ENCODE measurements at places on chromosomes 1 and 21.

GRCh38 chr1:201482755-201483154 lies 13.8 kb upstream of the PHLDA3 start:
- no peak for DNase-seq

DNA sequence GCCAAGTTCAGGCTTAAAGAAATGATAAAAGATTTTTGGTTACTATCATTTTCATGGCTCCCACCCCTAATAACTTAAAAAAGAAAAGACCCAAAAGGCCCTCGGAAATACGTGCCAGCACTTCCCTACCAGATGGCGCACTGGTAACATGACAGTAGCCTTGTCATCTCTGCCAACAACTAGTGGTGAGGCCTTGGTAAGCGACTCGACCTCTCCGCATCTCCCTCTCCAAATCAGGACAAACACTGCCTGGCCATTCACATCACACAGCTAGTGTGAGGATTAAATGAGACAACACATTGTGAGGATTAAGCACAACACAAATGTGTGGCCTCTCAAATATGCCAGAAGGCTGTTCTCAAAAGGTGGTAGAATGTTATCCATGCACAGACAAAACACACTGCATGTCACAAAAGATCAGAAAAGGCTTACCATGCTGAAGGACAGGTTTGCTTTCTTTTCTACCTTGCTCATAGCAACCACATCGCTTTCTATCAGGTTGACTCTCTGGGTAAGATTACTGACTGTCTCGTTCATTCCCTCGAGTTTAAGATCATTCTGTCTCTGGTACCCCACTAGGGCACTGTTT lies 16.4 kb downstream of the TEX38 start:
- DNase-seq: no peak

GRCh38 chr1:156912861-156913808 lies 7.3 kb upstream of the LRRC71 start:
- DNase-seq: no peak

- no peak for DNase-seq
Measured at GRCh38 chr1:116254776-116255175, 118.3 kb upstream of the ATP1A1 start.

DNA sequence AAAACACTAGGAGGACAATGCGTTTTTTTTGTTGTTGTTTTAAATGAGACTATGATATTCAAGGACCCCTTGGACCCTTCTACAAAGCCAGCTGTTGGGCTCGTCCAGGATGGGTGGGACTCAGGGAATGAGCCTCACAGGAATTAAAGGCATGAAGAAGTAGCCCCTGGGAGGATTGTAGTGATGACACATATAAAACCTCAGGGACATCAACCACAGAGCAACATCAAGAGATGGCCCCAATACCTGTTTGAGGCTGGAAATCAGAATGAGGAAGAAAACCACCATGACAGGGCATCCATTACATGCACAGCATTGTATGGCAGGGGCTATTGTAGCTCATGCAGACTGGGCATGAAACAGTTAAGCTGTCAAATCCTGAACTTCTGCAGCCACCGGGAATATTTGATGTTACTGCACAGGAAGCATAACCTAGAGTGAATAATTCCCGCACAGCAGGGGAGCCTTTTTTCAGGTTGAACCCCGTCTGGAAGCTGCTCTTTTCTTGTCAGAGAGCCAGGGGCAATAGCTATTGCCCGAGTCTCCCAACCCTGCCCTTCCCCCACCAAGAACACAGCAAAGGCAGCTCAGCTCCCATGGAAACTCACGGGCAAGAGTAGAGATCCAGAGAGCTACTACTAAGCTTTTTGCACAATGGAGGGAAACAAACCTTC lies 140.2 kb upstream of the FGGY start:
- DNase-seq: no peak

GRCh38 chr1:54545916-54546635 lies 2.0 kb upstream of the ACOT11 start:
- DNase-seq: no peak

- DNase-seq: no peak
Measured at GRCh38 chr1:183461350-183461749, 10.9 kb upstream of the SMG7 start.

GRCh38 chr1:76585980-76586674 lies 281.2 kb upstream of the ST6GALNAC5 start:
- DNase-seq: no peak

- peak; percentile 46 for DNase-seq
Measured at GRCh38 chr21:39660191-39660980, 47.6 kb downstream of the B3GALT5 start.

GRCh38 chr1:2875707-2876561 lies 74.4 kb upstream of the TTC34 start:
- DNase-seq: no peak

DNA sequence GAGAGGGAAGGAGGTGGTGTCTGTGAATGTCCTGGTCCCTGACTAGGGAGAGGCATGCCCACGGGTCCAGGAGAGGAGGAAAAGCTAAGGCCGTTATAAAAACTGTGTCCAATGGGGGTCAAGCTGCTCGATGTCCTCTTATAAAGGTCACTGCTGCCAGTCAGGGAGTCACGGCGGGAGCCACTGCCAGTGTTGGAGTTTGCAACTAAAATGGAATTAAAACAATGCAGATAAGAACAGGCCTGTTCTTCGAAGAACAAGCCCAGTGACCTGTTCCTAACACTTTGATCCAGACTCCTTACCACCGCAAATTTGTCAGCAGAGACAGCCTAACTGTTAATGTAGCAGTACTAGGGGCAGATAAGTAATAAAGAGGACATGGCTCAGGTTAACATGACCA lies 56.1 kb upstream of the SDC3 start:
- no peak for DNase-seq

DNA sequence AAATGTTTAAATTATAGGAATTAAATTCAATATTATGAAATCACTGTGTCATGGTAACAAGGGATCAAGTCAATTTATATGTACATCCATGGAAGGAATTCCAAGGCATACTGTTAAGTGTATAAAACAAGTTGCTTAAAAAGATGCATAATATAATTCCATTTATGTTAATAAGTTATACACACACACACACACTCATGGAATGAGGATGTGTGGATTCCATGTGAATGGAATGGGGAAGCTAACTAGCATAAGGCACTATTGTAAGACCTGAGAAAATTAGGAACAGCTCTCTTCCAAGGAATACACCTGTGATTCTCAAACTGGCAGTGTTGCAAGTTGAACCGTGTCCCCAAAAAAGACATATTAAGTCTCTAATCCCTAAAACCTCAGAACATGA lies 17.6 kb upstream of the TRAF3IP3 start:
- DNase-seq: no peak

DNA sequence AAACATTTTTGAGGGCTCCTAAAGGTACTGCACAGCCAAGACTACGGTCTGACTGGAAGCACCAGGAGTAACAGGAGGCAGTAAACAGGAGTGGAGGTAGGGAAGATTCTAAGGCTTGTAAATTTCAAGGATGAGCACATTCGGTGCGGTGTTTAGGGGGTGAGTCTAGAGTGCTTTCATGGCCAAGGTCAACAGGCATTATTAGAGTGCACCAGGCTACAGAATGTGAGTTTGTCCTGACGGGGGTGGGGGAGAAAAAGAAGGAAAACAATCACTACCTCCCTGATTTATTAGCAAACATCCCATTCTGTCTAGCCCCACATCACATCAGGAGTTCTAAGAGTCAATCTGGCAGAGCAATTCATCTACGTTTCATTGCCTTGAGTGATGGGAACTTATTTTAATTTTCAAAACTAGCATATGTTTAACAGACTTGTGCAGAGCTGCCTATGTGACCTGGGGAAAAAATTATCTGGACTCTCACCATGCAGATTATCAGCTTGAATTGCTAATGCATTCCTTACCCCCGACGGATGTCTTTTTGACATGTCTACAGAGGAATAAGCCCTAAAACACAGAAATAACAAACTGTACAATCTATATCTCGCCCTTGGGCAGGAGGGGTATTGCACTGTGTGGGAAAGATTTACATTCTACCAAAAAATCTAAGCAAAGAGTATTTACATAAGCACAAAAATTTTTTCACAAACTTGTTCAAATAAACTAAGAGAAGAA lies 45.0 kb downstream of the APP start:
- no peak for DNase-seq

- DNase-seq: no peak
Measured at GRCh38 chr1:10516925-10517676, 42.4 kb downstream of the PEX14 start.

DNA sequence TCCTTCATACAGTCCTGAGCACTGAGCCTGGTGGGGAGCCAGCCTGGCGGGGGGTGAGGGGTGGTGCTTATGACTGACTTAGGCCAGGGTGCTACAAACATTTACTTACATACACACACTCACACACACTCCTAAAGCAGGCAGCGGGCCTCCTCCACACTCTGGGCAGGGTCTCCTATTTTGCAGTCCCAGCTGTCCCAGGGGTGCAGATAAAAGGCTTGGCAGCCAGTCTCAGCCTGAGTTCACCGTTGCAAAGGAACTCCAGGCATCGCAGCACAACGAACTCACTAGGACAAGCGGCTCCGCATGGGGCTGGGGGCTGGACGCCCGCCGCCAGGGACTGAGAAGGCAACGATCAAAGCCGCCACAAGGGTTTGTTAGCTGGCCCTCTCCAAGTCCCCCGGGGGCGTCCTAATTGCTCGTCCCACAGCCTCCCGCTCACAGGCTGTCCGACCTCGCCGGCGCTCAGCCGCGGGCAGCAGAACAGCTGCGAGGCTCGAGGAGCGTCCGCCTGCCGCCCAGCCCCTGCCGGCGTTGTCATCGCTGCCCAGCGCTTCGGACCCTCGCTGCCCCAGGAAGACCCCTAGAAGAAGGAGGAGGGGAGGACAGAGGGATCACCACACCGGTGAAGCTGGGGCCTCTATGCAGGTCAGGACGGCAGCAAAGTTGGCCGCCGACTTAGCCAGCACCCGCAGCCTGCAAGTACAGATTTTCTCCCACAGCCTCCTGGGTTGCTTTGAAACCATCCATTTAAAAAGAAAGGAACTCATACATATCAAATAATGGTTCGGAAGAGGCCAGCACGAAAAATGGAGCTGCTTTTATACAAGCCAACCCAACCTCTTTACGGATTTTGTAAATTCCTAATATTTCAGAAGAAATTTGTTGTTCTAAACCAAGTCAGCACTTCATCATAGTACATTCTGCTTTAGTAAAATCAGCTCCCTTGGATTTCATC lies 6.2 kb downstream of the BARHL2 start:
- DNase-seq: no peak

DNA sequence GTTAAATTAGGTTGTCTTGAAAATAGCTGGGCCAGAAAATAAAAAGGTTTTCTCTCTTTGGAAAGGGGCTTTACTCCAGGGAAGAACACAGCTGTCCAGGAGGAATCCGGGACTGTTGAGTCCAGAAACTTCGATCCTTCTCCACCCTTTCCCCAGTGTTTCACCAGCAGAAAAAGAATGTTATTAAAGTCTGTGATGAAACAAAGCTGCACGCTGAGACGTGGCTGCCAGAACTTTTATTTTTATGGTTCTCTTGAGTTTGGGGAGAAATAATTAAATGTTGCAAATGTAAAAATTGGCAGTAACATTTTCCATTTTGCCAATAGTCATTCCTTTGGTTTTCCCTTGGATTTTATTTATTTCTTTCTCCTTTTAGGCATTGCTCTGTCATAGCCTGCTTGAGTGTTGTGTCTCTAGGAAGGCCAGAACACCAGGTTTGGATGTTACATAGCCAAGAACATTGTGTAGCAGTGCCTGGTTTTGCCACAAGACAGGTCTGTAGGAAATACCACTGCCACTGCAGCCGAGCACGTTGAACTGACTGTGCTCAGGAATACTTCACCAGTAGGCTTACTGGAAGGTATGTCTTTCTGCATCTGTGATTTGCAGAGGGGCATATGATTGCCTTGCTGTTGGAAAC lies 87.4 kb downstream of the ROR1 start:
- DNase-seq: no peak

- DNase-seq: no peak
Measured at GRCh38 chr1:78779831-78780230, 130.2 kb downstream of the IFI44 start.

- DNase-seq: no peak
Measured at GRCh38 chr1:37947364-37947763, 511 bp upstream of the INPP5B start.

DNA sequence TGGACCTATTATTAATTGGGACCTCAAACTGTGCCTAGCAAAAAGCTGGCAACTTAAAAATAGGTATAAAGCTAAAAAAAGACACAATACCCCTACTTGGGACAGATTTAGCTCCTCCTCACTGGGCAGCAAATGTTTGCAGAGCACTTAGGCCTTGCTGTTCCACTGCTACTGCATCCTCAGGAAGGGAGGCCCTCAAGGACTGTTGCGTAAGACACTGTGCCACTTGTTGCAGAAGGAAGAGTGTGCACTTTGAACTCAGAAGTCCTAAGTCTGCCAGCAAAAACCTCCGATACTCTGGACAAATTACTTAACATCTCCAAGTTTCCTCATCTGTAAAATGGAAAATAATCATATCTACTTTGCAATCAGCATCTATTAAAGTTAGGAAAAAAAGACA lies 322.9 kb downstream of the BARHL2 start:
- no peak for DNase-seq

DNA sequence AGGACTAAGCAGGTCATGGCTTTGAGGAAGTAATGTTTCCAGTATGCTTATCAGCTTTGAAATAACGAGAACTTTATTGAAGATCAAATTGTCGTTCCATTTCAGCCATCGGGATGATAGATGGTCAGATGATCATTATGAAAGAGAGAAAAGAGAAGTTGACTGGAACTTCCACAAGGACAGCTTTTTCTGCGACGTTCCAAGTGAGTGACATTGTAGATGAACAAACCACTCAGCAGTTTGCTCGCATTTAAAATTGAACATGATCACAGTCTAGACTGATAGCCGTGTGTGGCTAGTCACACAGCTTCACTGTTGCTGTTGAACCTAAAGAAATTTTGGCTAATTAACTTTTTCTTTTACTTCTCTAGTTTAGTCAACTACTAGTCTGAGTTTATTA lies 151.1 kb downstream of the TLR5 start:
- no peak for DNase-seq

- DNase-seq: no peak
Measured at GRCh38 chr21:43322805-43323204, 104.1 kb downstream of the SIK1 start.

GRCh38 chr1:155003227-155003765 lies 694 bp downstream of the ZBTB7B start:
- DNase-seq: no peak

GRCh38 chr1:22111115-22111514 lies 31.8 kb downstream of the WNT4 start:
- peak; percentile 19 for DNase-seq

- no peak for DNase-seq
Measured at GRCh38 chr1:61081686-61082310, 563 bp upstream of the NFIA start.

DNA sequence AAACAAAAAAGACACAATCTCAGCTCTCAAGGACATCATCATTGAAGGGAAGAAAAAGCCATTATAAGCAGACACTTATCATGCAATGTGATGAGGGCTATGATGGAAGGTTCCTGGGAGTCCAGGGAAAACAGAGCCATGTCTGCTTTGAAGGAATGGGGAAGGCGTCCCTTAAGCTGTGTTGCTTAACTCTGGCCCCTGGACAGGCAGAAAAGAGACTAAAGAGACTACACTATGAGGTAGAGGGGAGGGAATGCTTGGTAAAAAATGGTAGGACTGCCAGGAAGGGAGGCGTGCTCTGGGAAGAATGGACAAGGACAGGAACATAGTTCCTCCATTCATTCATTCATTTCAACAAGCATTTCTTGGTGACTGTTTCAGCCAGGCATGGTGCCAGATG lies 21.2 kb downstream of the ASAP3 start:
- no peak for DNase-seq

GRCh38 chr1:221097479-221098281 lies 218.4 kb downstream of the HLX start:
- no peak for DNase-seq

GRCh38 chr1:232090816-232091215 lies 464.2 kb downstream of the DISC1 start:
- DNase-seq: no peak

Data from osteocyte (in vitro differentiated cells).